Cardiac fibroblast (primary cell): ENCODE measurements at places on chromosomes 3 and 15.

GRCh38 chr3:172627057-172627809 is 83.6 kb downstream of the NCEH1 start:
- DNase-seq: peak; percentile 79

- no peak for DNase-seq
These were observed 155.1 kb upstream of the FRMD4B start for GRCh38 chr3:69540706-69541581.

DNA sequence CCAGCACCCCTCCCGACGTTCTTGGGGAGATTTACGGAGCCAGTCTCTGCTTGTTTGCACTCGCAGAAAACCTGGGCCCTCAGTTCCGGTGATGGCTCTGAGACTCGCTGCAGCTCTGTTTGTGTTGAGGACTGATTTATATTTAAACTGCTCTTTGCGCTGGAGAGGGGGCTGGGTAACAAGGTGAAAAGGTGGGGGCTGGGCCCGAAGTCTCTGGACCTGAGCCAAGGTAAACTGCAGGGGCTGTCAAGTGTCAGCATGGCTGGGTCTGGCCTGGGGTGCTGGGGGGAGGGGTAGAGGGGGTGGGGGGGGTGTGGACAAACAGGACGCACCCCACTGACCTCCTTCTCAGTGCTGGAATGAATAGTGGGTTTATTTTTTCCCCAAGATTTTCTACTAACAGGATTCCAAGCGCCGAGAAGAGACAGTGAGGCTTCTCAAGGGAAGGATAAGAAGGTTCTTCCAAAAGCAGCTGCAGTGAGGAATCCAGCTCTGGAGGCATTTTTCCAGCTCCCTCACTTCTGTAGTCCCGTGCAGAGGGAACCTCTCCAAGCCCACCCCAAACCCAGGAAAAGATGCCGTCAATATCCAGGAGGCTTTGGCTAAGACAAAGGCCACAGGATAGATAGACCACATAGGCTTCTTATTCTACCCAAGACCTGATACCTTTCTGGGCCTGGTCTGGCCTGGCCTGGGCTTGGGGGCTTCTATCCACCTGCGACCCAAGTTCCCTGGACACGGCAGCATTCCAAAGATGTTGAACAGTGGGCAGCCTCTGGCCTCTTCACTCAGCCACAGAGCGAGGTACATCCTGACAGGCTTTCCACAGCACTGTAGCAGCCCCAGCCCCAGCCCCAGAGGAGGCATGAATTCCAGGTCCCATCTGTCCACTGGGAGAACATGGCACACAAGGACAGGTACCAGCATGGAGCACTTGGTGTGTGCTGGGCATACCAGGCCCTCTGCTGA is 938 bp upstream of the SLCO2A1 start:
- no peak for DNase-seq

- DNase-seq: no peak
These were observed 245.3 kb upstream of the ZPLD1 start for GRCh38 chr3:102189541-102189940.

- DNase-seq: no peak
These were observed 7.7 kb upstream of the ACTC1 start for GRCh38 chr15:34802803-34803750.

- DNase-seq: no peak
These were observed 205.0 kb downstream of the ADAMTSL3 start for GRCh38 chr15:83858820-83859505.

DNA sequence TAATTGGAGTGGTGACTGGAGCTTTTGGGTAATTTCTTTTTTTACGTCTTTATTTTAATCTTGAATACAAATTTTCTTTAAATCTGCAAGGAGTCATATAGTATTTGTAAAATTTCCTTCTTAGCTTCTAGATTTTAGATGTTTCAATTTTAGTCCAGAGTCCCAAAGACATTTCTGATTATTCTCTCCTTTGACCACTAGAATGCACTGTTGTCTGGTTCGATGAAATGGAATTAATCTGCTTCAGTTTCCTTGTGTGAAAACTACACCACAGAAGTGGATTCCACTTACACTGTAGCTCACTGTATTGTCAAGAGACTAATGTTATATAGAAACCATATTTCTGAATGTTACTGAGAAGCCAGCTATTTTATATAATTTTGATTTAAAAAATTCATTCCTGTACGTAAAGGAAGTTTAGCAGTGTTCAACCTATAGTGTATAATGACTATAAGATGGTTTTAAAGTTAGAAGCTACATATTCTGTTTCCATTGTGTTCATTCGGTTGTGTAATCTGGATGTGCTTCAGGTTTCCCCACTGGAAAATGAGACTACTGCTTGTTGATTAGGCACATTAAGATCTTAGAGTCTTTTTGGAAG is 6.1 kb downstream of the GRAMD1C start:
- DNase-seq: peak; percentile 63

GRCh38 chr3:50381383-50381782 is 22.1 kb upstream of the TMEM115 start:
- no peak for DNase-seq

DNA sequence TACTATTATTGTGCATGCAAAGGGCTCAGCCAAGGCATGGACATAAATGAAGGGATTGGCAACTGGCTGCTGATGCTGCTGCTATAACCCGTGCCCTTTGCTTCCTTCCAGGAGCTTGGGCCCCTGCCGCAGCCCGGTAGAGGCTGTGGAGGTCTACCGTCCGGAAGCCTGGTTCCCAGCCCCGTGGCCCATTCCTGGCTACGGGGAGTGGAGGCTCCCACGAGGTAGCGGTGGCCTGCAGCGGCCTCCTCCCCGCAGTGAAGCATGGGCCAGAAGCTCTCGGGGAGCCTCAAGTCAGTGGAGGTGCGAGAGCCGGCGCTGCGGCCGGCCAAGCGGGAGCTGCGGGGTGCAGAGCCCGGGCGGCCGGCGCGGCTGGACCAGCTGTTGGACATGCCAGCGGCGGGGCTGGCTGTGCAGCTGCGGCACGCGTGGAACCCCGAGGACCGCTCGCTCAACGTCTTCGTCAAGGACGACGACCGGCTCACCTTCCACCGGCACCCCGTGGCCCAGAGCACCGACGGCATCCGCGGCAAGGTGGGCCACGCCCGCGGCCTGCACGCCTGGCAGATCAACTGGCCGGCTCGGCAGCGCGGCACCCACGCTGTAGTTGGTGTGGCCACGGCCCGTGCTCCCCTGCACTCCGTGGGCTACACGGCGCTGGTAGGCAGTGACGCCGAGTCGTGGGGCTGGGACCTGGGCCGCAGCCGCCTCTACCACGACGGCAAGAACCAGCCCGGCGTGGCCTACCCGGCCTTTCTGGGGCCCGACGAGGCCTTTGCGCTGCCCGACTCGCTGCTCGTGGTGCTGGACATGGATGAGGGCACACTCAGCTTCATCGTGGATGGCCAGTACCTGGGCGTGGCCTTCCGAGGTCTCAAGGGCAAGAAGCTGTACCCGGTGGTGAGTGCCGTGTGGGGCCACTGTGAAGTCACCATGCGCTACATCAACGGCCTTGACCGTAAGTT is 15.0 kb downstream of the SPSB4 start:
- no peak for DNase-seq
